ENCODE measurements at places on chromosomes 13 and 19. TPM values are rescaled to one million over a fixed set of nuclear protein-coding genes. Genes with fewer than 3 reads are reported as not detected.

The CTU1 gene
- 6.7 TPM for total RNA-seq

DNA sequence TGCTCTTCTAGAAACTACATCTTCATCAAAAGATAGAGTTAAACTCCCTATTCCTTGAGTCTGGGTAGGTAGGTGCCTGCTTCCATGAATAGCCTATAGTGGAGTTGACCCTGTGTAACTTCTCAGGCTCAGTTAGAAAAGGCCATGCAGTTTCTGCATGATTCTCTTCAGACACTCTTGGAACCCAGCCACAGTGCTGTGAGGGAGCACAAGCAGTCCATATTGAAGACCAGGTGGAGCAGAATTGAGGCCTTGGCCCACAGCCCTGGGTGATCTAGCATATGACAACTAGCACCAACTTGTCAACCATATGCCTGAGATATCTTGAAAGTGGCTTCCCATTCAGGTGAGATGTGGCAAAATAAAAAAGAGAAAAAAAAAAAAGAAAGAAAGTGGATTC, 10.3 kb upstream of the PAN3 start:
- no peak for DNase-seq

DNA sequence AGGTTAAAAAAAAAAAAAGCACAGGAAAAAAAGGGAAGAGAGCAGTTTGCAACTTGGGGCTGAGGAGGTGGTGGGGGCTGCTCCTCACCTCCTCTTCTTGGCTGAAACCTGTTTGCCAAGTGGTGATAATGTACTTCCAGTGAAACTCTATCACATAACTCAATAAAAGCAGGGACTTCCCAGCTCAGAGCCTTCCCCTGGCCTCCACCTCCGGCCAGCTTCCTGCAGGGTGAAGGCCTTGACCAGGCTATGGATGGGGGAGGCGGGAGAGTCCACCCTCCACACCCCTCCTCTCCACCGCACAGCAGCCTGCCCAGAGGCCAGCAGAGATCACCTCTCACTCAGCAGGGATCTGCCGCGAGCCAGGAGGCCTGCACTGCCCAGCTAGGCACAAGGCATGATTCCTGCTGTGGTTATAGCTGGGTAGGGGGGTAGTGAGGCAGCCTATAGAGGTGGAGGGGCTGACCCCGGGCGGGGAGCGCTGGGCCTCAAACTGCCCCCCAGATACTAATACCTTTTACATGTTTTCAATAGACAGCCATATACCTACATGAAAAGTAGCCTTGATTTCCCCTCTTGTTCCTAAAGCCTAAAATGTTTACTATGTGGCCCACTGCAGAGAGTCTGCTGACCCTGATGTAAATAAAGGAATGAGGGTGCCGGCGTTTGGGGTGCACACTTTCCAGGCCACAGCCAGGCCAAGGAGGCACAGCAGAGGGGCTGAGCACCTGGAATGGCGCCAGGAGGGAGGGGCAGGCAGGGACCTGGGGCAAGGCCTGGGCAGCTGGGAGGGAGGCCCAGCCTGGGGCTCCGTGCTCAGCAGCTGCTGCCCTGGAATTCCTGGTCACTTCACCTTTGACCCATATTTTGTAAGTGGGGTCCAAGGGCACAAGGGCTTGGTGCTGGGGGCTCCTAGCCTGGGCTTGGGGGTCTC, 10.3 kb downstream of the ZNF787 start:
- peak; percentile 75 for DNase-seq

- DNase-seq = no peak
Observed at GRCh38 chr19:29704562-29705558, 10.2 kb downstream of the C19orf12 start.

DNA sequence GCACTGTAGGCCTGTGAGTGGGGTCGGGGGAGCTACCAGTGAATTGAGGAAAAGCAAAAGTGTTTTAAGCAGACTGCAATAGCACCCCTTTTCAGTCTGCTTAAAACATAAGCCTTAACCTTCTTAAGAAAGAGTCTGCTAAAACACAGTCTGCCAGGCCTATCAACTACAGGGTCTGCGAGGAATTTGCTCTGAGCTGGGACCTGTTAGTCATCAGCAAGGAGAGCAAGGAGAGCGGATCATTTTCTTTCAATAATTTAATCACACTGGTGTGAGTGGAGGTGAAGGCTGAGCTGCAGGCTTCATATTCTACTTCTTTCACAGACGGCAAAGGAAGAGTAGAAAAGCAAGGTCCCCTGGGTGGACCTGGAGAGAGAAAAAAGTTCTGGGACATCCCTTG, 342.7 kb downstream of the ENOX1 start:
- no peak for DNase-seq

The ZNF583 gene
- 11.8 TPM for total RNA-seq

Data from hepatocyte (in vitro differentiated cells).